ENCODE measurements at places on chromosomes 5 and 9.

- DNase-seq = no peak
Observed at GRCh38 chr5:62011089-62011664, 294.8 kb upstream of the KIF2A start.

GRCh38 chr5:19314840-19315239 is 673.2 kb downstream of the CDH18 start:
- peak; percentile 53 for DNase-seq

GRCh38 chr5:150651382-150651781 is 9.7 kb upstream of the MYOZ3 start:
- no peak for DNase-seq

- peak; percentile 17 for DNase-seq
Observed at GRCh38 chr5:9947225-9947714, 302.4 kb downstream of the ATPSCKMT start.

DNA sequence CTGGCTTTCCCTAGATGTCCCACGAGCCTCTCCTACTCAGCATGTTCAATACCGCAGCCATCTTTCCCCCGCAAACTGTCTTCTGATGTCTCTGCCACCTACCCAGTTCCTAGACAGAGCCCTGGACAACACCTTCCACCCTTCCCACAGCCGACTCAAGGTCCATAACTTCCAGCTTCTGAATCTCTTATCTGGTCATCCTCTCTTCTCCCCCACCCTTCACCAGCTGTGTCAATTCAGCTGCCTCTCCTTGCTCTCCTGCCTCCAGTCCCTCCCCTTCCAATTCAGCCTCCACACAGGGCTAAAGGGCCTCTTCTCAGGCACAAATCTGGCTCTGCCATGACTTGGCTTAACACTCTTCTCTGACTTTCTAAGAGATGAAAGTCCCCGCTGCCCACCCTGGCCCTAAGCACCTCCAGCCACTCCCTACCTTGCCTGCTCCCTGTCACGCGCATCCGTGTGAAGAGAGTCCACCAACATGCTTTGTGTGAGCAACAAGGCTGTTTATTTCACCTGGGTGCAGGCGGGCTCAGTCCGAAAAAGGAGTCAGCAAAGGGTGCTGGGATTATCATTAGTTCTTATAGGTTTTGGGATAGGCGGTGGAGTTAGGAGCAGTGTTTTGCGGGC is 25.2 kb downstream of the AQP7 start:
- DNase-seq = no peak

DNA sequence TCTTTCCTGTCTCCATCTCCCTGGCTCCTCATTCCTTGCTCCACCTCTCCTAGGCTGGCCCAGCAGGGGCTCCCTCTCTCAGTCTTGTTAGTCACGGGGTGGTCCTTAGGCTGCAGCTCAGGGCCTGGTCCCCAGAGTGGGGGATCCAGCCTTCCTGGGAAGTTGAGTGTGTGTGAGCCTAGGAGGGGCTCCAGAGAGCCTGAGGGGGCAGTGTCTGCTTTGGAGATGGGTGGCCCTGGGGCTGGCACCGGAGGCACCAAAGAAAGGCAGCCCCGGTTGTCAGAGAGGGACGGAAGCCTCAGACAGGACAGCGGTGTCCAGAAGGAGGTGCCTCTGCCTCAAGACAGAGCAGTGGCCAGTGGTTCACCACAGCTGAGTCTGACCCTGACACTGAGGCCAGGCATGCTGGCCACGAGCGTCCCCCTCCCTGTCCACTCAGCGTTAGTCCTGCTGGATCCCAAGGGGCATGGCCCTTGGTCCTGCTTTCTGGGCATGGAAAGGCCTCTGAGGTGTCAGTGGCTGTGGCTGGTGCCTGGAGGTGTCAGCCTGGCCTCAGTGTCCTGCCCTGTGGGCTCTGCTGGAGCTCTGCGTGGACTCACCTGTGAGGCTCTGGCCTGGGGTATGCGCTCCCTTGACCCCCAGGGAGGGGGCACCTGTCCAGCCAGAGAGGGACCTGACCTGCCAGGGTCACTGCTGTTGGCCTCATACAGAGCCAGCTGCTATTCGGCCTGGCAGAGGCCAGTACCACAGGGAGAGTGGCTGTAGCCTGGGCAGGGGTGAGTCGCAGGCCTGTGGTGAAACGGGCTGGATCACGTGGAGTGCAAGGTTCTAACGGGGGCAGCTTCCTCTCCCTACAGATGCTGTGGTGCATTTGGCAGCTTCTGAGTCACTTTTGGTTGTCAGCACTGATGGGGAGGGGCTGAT is 130.6 kb downstream of the CACNA1B start:
- DNase-seq = peak; percentile 6

- DNase-seq = peak; percentile 79
Observed at GRCh38 chr5:138601444-138601843, 26.2 kb upstream of the HSPA9 start.

GRCh38 chr9:115640887-115641286 is 512.7 kb upstream of the PAPPA start:
- peak; percentile 94 for DNase-seq

All from ELR (cell line).